A673 (cell line): ENCODE measurements at places on chromosomes 6 and 20. TPM values are rescaled to one million over a fixed set of nuclear protein-coding genes. Genes with fewer than 3 reads are reported as not detected.

Gene GNAS-AS1
- 6.7 and 7.1 TPM in 2 replicates for total RNA-seq

Gene WFDC10B
- total RNA-seq: not detected in 2 replicates

- no peak for DNase-seq
- H3K27ac ChIP-seq: no peak overlapping the region
- H3K36me3 ChIP-seq: no peaks in the 10 kb centered on the region
- no peak overlapping the region for H3K4me3 ChIP-seq
- peaks cover 4% of the 10 kb centered on the region for H3K4me1 ChIP-seq
Observed at GRCh38 chr20:2822073-2822472, 5.9 kb downstream of the TMEM239 start.

DNA sequence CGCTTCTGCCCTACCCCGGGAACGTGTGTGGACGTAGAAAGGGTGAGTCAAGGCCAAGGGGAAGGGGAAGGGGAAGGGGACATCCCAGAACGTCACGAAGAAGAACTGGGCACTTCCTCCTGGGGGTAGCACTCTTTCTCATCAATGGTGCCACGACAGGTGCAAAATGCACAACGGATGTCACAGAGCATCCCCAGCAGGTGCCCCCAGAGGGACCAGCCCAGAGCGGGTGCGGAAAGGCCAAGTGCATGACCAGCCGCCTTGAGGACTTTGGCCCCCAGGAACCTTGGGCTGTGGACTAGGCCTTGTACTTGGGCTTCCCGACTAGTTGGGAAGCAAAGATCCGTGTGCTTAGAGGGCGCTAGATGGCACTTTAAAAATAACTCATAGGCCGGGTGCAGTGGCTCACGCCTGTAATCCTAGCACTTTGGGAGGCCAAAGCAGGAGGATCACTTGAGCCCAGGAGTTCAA is 12.1 kb upstream of the SRC start:
- DNase-seq: no peak
- no peaks in the 10 kb centered on the region for H3K4me1 ChIP-seq
- H3K27ac ChIP-seq: no peak overlapping the region
- H3K4me3 ChIP-seq: no peak overlapping the region
- H3K36me3 ChIP-seq: no peaks in the 10 kb centered on the region

- H3K27ac ChIP-seq: no peak overlapping the region
- DNase-seq: no peak
- no peak overlapping the region for H3K4me3 ChIP-seq
- no peaks in the 10 kb centered on the region for H3K36me3 ChIP-seq
Observed at GRCh38 chr6:40599555-40599954, 12.4 kb upstream of the LRFN2 start.
